Activated naive CD4-positive, alpha-beta T cell treated with anti-CD3 and anti-CD28 coated beads, Interleukin-2, amount 50 U/mL, for 72 hours (primary cell): ENCODE measurements at places on chromosomes 3 and 15.

GRCh38 chr3:78880603-78881461, 887.0 kb downstream of the ROBO1 start:
- DNase-seq, result no peak

DNA sequence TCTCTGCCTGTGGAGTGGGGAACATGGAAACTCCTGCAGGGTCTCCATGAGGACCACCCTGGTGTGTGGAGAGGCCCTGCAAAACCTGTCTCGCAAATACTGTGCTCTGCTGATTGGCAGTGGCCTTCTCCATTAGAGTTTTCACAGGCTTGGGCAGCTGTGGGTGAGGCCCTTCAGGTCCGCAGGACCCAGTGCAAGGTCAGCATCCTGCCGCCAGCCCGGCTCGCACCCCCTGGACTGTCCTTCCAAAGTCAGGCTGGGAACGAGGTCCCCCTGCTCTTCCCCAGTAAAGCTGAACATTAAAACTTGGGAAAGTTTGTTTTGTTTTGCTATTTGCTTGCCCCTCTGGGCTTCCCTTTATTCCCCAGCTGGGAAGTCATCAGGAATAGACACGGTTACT, 85.0 kb upstream of the PLXNA1 start:
- no peak for DNase-seq

DNA sequence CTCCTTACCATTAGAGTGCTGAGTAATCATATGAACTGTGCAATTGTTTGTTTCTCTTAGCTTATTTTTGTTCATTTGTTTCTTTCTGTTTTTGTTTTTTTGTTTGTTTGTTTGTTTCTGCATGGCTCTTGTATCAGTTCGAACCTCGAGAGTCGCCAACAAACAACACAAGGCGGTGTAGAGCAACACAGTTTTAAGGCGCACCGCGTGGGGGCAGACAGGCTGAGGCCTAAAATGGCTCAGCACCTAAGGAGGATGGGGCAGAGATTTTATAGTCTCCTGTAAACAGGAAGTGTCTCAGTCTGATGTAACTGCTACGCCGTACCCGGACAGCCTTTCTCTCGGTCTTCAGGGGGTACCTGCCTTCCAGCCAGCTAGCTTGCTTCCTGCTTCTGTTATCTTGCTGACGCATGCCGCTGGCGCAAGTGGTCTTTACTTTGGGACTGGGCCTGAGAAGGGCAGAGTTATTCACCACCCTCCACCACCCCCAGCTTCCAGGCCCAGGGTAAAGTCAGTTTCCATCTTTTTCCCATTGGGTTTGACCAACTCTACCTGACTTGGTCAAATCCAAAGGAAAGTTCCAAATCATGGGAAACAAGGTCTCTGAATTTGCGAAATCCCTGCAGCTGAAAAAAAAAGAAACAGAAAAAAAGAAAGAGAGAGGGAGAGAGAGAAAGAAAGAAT, 25.8 kb upstream of the MFGE8 start:
- DNase-seq, result no peak

- no peak for DNase-seq
Measured at GRCh38 chr15:93803421-93804152, 427.8 kb upstream of the MCTP2 start.

- DNase-seq, result no peak
Measured at GRCh38 chr3:142028243-142028777, 121.0 kb downstream of the TFDP2 start.

- peak; percentile 64 for DNase-seq
Measured at GRCh38 chr3:4834403-4834866, 144.8 kb upstream of the BHLHE40 start.

- DNase-seq, result no peak
Measured at GRCh38 chr3:123481071-123481470, 32.2 kb upstream of the ADCY5 start.

GRCh38 chr3:24368605-24369004, 126.0 kb downstream of the THRB start:
- no peak for DNase-seq

- DNase-seq, result no peak
Measured at GRCh38 chr15:61199681-61200080, 29.4 kb downstream of the RORA start.

GRCh38 chr3:197122394-197122793, 92.8 kb upstream of the MELTF start:
- no peak for DNase-seq

DNA sequence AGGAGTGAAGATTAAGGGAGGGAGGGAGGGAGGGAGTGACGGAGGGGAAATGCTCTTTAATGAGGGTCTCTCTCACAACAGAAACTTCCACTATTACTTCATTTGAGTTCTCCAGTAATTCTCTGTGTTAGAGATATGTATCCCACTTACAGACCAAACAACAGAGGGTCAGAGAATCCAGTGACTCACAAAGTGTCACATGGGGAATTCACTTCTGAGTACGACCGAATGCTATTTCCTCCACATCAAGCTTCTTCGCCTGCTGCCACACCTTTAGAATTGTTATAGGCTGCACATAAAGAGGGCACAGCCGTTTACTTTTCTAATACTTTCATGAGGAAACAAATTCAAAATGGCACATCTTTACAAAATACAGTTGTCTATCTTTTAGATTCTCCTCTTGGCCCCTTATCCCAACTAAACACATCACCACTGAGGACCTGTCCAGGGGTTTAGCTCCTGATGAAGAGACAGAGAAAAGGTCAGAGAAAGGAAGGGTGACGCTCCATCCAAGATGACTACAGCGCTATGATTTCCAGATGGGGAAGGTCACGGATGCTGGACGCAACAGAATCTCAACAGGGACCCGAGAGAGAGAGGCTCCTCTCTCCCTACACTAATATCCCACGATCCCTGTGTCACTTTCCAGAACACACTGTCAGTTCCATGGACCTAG, 119.0 kb downstream of the XXYLT1 start:
- no peak for DNase-seq

GRCh38 chr3:138774529-138775253, 60.0 kb downstream of the PIK3CB start:
- peak; percentile 39 for DNase-seq

GRCh38 chr15:48644467-48644826, 1.1 kb downstream of the FBN1 start:
- DNase-seq, result no peak

DNA sequence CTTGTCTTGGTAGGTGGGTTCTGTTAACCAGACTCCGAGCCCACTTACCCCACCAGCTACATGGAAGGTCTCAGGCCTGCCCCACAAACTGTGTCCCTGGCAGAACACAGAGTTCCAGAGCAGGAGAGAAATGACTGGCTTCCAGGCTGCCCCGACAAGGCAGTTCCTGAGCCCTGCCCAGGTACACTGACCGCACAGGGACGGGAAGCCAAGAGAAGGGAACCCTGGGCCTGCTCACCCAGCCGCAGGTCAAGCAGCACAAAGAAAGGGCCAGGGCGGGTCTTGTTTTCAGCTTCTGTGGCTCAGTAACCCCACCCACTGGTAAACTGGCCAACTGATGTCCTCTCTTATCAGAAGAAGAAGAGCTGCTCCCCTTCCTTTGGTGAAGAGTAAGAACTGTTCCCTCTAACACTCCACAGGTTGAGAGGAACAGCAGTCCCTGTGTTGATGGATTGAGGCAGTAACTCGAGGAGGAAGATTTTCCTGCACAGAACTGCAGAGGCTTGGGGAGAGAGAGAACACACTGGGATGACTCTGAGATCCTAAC, 68.4 kb downstream of the CRTC3 start:
- no peak for DNase-seq

DNA sequence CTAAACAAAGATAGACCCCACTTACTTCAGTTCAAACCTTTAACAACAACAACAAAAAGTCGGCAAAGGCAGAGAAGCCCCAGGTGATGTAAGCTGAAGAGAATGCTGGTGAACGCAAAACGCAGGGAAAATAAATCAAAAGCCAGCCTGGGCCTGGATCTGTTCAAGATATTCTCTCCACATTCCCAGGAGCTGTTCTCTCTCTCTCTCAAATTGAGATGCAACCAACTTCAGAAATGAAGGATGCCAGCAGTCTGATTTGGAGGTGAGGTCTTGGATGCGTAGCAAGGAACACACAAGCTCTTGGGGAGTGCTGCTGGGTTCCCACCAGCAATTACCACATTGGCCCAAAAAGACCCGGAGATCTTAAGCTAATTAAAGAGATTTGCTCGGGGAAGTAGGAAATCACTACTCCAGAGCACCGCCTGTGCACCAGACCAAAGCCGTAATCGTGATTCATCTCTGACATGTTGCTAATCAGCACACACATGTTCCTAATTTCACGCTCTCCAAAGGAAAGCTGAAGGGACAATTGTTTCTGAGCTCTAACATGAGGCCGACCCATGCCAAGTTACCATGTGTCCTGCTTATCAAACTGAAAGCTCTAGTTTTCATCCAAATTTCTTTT, 37.1 kb downstream of the IL17RD start:
- no peak for DNase-seq

GRCh38 chr3:76866729-76867408, 173.0 kb upstream of the ROBO2 start:
- DNase-seq, result no peak

- no peak for DNase-seq
Measured at GRCh38 chr15:74240002-74240568, 4.0 kb downstream of the CCDC33 start.
